ENCODE measurements at places on chromosomes 2 and 18.

GRCh38 chr2:96921561-96922319 is 51.9 kb upstream of the SEMA4C start:
- DNase-seq, result no peak

- peak; percentile 9 for DNase-seq
Observed at GRCh38 chr2:60526623-60527022, 26.8 kb downstream of the BCL11A start.

GRCh38 chr18:22432657-22433137 is 15.0 kb upstream of the CTAGE1 start:
- DNase-seq, result peak; percentile 75

GRCh38 chr2:195575879-195576401 is 81.1 kb upstream of the SLC39A10 start:
- peak; percentile 62 for DNase-seq

- DNase-seq, result no peak
Observed at GRCh38 chr18:59484131-59484530, 125.1 kb upstream of the LMAN1 start.

GRCh38 chr2:30190637-30191036 is 40.7 kb upstream of the LBH start:
- DNase-seq, result no peak

GRCh38 chr2:217941886-217942728 is 60.7 kb downstream of the TNS1 start:
- DNase-seq, result no peak

GRCh38 chr2:207394812-207395534 is 134.8 kb upstream of the CREB1 start:
- DNase-seq, result peak; percentile 99

- no peak for DNase-seq
Observed at GRCh38 chr2:113291191-113291590, 12.5 kb upstream of the PAX8 start.

DNA sequence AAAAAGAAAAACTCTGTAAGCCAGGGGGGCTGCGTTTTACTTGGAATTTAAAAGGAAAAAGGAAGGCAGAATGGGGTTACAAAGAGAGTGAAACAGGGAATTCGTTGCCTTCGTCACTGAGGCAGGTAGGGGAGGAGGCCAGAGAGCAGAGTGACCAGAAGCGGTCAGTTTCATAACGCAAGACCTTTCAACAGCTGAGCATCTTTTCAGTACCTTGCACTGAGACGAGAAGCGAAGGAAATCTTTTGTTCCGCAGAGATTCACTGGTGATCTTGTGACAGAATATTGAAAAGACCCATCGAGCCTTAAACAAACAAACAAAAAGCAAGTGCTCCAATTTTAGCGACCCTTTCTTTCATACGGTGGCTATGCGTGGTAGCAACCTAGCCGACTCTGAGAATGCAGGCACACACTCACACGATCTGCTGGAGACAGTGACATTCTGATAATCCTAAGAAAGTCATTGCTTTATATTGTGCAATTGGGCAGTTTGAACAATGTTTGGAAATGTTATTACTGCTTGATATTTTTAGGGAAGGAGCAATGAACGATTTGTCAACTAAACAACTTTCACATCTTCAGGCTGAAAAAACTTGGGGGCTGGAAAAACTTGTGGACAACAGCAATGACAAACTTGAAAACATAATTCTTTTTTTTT is 93.8 kb upstream of the ODC1 start:
- no peak for DNase-seq

DNA sequence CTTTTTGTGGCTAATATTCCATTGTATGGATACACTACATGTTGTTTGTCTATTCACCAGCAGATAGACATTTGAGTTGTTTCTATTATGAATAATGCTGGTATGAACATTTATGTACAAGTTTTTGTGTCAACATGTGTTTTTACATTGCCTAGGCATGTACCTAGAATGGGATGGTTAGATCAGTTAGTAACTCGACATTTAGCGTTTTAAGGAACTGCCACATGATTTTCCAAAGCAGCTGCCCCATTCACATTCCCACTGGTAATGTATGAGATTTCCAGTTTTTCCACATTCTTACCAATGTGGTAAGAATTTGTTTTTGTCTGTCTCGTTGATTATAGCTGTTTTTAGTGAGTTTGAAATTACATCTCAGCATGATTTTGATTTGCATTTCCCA is 112.8 kb downstream of the FHOD3 start:
- DNase-seq, result no peak

DNA sequence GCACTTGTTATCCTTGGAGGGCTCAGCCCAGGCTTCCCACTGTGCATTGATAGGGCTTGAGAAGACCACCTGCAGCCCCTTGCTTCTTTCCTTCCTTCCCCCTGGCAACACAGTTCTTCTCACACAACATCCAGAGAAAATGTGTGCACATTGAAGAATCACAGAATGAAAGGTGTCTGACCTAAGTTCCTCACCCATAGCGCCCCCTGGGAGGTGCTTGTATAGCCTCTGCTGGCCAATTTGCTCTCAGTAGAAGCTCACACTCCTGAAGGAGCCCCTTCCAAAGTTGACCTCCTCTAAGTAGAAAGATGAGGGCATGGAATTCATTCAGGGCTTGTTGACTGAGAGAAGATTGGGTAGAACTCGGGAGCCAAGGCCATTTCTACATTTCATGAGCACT is 758.4 kb upstream of the KLHL29 start:
- peak; percentile 1 for DNase-seq

- DNase-seq, result peak; percentile 39
Observed at GRCh38 chr2:67400560-67401485, 3.7 kb downstream of the ETAA1 start.

DNA sequence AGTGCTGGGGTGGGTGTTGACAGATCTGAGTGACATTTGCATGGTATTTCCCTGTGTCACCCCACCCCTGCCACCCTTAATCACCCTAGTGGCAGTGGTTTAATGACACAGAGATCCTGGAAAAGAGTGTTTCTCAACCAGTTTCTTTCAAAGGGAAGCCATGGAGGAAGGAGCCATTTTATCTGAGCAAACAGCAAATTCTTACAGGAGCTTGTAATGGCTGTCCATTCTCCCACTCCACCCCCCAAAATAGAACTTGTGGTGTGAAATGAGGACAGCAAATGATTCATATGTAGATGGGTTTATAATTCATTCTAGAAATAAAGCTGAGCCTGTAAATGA is 51.5 kb downstream of the CDC42EP3 start:
- no peak for DNase-seq

- no peak for DNase-seq
Observed at GRCh38 chr2:101858910-101859309, 132.8 kb upstream of the IL1R2 start.

All from RKO (cell line).